ENCODE measurements at places on chromosomes 16 and 17. TPM values are rescaled to one million over a fixed set of nuclear protein-coding genes. Genes with fewer than 3 reads are reported as not detected.

Gene CHRNE
- total RNA-seq = 0.94 TPM

Gene SLC13A5
- total RNA-seq = 0.63 TPM

Gene SPNS2
- total RNA-seq = 16.3 TPM

Gene CRAMP1
- 18.8 TPM for total RNA-seq

Gene SLC35G6
- total RNA-seq = not detected

Gene PMP22
- 8.5 TPM for total RNA-seq

Gene TERB1
- not detected for total RNA-seq

Gene CCDC40
- total RNA-seq = 12.2 TPM
